CD4-positive, alpha-beta memory T cell (primary cell): ENCODE measurements at places on chromosomes 12 and 14.

DNA sequence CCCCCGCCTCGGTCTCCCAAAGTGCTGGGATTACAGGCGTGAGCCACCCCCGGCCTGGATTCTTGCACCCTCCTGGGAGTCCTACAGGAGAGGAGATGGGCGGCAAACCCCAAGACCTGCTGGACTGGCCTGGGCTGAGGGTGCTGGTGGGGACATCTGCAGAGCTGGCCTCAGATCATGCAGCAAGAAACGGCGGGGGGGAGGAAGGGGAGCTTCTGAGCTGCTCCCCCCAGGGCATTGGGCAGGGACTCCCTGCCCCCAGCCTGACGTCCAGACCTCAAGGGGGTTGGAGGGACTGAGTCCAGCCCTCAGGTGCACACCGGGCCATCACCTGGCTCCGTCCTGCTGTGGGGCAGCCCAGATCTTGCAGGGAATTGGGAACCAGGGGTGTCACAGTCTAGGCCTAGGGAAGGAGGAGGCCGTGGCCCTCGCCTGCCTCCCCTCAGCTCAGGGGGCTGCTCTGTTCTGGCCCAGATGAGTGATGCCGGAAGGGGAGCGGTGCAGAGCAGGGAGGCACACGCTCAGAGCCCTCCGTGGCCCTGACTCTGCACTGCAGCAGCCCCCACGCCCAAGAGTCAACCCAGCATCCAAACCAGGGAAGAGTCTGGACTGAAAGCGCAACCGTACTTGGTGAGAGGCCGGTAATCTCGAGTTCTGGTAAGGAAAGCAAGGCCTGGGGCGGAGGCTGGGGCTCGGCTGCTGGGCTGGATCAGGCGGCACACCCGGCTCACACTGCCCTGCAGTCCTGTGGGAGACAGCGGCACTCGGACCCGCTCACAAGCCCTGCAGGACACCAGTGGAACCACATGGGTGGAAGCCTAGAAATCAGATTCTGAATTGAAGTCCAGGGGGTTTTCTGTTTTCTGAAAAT lies 8.9 kb upstream of the AMN start:
- H3K27me3 ChIP-seq, result no peaks in the 10 kb centered on the region
- DNase-seq, result no peak
- no peak overlapping the region for H3K4me3 ChIP-seq

- H3K27me3 ChIP-seq, result no peaks in the 10 kb centered on the region
- no peaks in the 10 kb centered on the region for H3K4me1 ChIP-seq
- no peak overlapping the region for H3K27ac ChIP-seq
These were observed 311.0 kb downstream of the NOVA1 start for GRCh38 chr14:26286913-26287205.

DNA sequence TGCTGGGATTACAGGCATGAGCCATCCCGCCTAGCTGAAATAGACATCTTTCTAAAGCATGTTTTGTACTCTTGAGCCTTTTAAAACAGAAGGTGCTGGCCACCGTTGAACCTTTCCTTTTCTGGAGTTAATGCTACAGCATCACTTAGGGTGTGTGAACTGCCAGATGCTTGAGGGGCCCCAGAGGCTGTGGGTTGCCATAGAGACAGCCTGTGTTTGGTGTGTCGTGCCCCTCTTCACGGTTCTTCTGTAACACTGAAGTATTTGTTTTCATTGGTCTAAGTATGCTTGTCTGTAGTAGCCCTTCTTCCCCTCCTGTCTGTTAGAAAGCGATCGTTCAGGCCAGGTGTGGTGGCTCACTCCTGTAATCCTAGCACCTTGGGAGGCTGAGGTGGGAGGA lies 30.8 kb downstream of the PLEKHG3 start:
- peaks cover 65% of the 10 kb centered on the region for H3K4me1 ChIP-seq
- peaks cover 45% of the 10 kb centered on the region for H3K36me3 ChIP-seq
- H3K27ac ChIP-seq, result no peak overlapping the region
- no peak overlapping the region for H3K4me3 ChIP-seq

- H3K27me3 ChIP-seq, result no peaks in the 10 kb centered on the region
- H3K4me3 ChIP-seq, result no peak overlapping the region
- no peak for DNase-seq
These were observed 67.9 kb downstream of the DPF3 start for GRCh38 chr14:72826039-72826438.

DNA sequence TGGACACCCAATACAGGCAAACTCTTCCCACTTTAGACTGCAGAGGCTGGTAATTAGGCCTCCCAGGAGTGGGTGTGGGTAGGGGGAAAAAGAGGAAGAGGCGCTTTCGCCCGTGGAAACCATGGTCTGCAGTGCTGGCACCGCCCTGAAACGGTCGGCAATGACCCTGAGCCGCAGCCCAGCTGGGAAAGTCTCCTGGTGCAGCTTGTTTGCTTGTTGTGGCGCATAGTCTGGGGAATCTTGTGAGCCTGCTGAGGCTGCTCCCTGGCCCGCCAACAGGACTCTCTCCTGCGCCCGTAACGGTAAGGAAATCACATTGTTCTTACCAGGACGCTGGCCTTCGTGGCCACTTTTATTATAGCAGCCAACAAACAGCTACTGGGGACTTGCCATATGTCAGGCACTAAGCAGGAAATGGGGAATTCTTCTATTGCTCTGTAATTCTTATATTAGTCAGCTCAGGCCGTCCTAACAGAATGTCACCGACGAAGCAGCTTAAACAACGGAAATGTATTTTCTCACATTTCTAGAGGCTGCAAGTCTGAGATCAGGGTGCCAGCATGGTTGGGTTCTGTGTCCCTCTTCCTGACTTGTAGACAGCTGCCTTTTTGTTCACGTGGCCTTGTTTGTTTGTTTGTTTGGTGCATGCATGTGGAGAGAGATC lies 52.5 kb upstream of the RIN3 start:
- H3K36me3 ChIP-seq, result no peaks in the 10 kb centered on the region
- no peak overlapping the region for H3K27ac ChIP-seq
- no peaks in the 10 kb centered on the region for H3K4me1 ChIP-seq
- DNase-seq, result no peak

GRCh38 chr14:49594347-49595091 lies 4.2 kb upstream of the LRR1 start:
- no peak for DNase-seq
- no peak overlapping the region for H3K27ac ChIP-seq
- H3K36me3 ChIP-seq, result no peaks in the 10 kb centered on the region
- peaks cover 9% of the 10 kb centered on the region for H3K4me1 ChIP-seq
- H3K4me3 ChIP-seq, result no peak overlapping the region
- H3K27me3 ChIP-seq, result no peaks in the 10 kb centered on the region

DNA sequence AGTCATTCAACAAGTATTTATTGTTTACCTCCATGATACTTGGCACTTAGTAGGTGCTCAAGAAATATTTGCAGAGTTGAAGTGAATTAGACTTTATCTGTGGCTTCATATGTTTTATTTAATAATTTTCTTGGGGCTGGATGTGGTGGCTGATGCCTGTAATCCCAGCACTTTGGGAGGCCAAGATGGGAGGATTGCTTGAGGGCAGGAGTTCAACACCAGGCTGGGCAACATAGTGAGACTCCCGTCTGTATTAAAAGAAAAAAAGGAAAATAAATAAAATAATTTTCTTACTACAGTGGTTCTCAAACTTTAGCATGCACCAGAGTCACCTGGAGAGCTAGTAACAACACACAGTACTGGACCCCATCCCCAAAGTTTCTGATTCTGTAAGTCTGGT lies 905 bp downstream of the ADCK1 start:
- H3K36me3 ChIP-seq, result no peaks in the 10 kb centered on the region
- H3K27ac ChIP-seq, result peak overlapping the region; percentile 71
- peaks cover 7% of the 10 kb centered on the region for H3K4me1 ChIP-seq
- DNase-seq, result no peak
- no peaks in the 10 kb centered on the region for H3K27me3 ChIP-seq
- H3K4me3 ChIP-seq, result peak overlapping the region; percentile 83

DNA sequence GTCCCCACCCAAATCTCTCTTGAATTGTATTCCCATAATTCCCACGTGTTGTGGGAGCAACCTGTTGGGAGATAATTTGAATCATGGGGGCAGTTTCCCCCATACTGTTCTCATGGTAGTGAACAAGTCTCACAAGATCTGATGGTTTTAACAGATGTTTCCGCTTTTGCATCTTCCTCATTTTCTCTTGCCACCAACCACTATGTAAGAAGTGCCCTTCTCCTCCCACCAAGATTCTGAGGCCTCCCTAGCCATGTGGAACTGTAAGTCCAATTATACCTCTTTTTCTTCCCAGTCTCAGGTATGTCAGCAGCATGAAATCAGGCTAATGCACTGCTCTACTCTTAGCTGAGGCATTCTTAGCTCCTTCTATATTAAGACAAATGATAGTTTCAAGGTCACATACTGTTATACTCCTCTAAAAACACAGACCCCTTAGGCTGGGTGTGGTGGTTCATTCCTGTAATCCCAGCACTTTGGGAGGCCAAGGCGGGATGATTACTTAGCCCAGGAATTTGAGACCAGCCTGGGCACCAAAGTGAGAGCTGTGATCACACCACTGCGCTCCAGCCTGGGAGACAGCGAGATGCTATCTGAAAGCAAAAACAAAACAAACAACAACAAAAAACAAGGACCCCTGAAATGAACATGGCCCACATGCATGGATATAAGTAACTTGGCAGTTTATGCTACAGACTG lies 3.6 kb downstream of the SCAF11 start:
- H3K36me3 ChIP-seq, result peaks cover 7% of the 10 kb centered on the region
- H3K27me3 ChIP-seq, result no peaks in the 10 kb centered on the region
- no peak for DNase-seq
- peaks cover 76% of the 10 kb centered on the region for H3K4me1 ChIP-seq
- H3K27ac ChIP-seq, result peak overlapping the region; percentile 18
- H3K4me3 ChIP-seq, result no peak overlapping the region
